ENCODE measurements at places on chromosomes 2 and 18.

DNA sequence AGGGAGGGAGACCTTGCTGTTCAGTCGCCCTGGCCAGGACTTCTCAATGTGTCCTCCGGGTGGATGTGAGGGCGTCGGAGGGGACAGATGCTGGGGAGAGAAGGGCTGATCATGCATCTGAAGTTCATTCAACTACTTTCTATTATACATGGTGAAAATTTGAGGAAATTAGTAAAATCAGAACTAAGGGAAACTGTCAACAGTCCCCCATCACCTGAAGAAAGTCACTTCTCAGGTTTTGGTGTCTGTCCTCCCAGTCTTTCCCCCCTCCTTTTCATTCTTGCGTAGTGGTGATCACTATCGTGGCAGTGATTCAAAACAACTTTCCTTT is 17.4 kb upstream of the ACKR3 start:
- DNase-seq: no peak

DNA sequence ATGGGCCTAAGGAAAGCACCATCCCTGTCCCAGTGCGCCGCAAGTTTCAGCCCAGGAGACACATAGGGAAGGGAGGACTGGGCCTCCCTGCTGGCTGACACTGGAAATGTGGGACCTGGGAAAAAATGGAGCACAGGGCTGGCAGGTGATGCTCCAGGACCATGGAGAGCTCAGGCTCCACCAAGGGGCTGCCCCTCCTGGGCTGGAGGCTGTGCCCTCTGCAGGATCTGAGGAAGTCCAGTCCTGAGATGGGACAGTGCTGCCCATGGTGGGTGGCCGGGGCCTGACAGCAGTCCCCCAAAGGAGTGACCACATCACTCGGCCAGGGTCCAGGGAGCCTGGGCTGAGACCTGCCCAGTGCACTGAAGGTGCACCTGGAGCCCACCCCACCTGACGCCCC is 108.6 kb upstream of the TEKT4 start:
- DNase-seq: no peak

GRCh38 chr2:197079832-197080555 is 153.5 kb upstream of the PGAP1 start:
- DNase-seq: no peak

GRCh38 chr2:105243961-105244360 is 2.4 kb downstream of the GPR45 start:
- DNase-seq: peak; percentile 39

DNA sequence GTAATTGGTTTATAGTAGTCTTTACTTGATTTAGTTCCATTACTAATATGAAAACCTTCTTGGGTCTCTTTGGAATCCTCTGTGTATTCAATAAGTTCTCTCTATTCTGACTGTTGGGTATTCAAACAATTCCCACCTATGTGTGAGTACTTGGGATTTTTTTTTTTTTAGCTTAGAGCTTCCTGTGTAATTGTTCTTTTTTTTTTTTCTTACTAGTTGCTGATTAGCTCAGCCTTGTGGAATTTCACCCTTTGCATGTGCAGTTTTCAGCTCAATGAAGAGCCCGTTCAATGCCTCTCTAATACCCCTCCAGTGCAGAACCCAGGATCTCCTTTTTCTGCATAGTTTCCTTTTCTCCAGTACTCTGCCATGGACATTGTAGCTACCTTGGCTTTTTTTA is 339.1 kb upstream of the GALNT5 start:
- no peak for DNase-seq

GRCh38 chr2:221780281-221780688 is 208.2 kb upstream of the EPHA4 start:
- no peak for DNase-seq

DNA sequence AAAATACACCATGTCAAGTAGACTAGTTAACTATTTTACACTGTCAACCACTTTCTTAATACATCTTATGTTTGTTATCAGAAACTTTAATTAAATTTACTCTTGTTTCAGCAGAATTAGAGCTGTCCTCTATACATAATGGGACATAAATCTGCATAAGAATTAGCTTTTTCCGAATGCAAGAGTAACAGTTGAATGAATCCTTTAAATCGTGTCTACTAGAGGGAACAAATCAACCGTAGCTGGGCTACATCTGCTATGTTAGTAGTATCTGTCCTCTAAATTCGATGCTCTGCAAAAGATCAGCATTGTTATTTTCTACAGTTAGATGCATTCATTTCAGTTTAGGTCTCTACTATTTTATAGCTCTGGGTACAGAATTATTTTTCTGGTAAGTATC is 1090.6 kb downstream of the DPP10 start:
- no peak for DNase-seq

DNA sequence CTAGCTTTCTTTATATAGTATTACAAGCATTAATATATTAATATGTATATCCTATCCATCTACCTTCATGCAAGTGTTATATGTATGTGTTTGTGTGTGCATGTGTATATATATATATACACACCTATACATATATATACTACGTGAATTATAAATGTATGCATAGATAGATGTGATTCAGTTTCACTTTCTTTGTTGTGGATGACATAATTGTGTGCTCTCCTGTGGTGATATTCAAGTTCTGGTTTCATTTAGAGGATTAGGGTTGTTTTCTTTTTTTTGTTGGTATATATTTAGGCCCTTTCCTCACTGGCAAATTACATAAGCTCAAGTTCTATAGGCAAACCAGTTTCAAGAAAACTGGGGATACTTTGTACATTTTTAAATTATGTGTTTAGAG is 225.7 kb upstream of the FANCL start:
- DNase-seq: no peak

DNA sequence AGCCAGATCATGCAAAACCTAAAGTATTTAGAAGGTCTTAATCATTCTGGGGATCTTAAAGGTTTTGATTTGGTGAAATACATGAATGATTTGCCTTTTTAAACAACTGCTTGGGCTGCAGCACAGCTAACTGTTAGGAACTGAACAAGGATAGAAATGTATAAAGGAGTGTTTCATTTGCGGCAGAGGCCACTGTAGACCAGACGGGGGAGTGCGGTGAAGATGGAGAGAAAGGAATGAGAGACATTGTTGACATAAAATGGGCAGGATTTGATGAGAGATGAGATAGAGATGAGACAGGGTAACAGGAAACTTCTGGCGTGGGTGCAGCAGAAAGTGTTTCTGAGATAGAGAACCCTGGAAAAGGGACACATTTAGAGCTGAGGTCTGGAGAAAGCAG is 308.1 kb downstream of the TMX3 start:
- peak; percentile 14 for DNase-seq

GRCh38 chr18:30481871-30482270 is 560.7 kb downstream of the DSC3 start:
- DNase-seq: no peak

- DNase-seq: peak; percentile 54
Measured at GRCh38 chr2:201680743-201681142, 17.7 kb downstream of the MPP4 start.

DNA sequence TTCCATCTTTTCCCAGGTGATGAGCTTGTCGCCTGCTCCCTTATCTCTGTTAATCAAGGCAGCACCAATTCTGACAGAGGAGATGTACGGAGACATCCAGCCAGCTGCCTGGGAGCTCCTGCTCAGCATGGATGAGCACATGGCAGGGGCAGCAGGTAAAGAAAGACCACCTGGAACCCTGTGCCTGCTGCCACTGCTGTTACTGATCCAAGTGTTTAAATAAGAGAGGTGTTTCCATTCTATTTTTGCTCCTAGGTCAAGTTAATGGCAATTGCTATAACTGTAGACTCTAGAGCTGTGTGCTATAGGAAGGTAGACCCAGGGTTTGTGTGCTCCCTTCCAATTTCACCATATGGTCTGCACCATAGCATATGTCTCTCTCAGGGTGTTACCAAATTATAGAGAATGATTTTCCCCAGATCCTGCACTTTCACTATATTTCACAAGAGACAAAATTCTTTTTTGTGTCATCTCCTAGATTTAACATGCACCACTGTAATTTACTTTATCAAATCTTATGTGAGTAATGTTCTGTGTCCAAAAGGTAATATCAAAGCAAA is 88.6 kb upstream of the RPE start:
- no peak for DNase-seq
